CD4-positive, alpha-beta T cell treated with Interleukin-15 for 4 hours (primary cell): ENCODE measurements at places on chromosomes 1 and 21.

- DNase-seq: no peak
Observed at GRCh38 chr1:26794391-26794790, 6.6 kb downstream of the PIGV start.

DNA sequence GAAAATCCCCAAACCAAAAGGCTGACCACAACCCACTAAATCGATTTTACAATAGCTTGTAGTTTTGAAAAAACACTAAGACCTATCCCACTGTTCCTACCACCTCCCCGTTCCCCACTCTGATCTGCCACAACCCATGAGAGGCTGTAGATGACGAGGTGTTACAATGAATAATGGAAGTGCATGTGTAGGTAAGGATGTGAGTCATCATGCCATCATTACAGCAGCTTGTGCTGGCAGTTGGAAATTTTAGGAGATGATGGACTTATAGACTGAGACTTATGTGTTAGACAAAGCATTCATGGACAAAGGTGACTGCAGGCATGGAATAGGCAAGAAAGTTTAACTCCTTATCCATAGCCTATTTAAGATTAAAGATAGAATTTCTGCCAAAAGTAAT is 184.7 kb upstream of the CACYBP start:
- no peak for DNase-seq

DNA sequence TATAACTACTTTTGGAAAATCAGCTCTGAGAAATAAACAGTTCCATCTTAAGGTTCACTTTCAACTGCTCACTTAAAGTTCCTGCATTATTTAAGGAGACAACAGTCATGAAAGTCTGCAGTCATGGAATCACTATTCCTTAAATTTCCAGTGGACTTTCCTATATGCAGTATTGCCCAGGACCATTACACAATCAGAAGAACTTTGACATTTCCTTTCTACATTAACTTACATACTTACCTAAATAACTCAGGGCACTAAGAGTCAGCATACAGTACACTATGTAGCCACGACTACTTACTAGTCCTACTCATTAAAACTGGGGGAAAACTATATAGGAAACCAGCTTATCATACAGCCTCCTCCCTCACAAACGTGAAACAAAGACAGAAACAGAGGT is 220.1 kb downstream of the SLC45A1 start:
- no peak for DNase-seq

DNA sequence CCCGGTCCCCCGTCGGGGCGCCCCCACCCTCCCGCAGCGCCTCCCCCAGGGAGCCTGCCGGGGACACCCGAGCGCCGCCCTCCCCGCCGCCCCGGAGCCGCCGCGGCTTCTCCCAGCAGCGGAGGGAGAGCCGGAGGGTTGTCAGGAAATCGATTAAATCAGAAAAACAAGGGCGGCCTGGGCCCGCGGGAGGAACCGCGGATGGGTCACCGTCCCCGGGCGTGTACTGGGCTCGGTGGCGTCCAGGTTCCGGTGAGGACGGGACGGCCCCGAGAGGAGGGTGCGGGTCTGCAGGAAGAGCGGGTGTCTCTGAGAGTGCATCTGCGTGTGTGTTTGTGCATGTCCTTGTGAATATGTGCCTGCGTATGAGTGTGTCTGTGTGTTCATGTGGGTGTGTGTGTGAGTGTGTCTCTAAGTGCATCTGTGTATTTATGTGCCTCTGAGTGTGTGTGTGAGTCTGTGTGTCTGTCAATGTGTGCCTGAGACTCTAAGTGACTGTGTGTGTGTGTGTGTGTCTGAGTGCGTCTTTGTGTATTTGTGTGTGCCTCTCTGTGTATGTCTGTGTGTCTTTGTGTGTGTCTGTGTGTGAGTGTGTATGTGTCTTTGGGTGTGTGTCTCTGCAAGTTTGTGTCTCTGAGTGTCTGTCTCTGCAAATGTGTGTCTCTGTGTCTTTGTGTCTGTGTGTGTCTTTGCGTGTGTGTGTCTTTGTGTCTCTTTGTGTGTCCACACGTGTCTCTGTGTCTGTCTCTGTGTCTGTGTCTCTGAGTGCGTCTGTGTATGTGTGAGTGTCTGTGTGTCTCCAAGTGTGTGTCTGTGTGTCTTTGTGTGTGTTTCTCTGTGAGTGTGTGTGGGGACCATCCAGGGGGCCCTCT is 1.1 kb downstream of the SPSB1 start:
- DNase-seq: peak; percentile 21

- no peak for DNase-seq
Observed at GRCh38 chr21:38958323-38958705, 152.6 kb downstream of the ETS2 start.

DNA sequence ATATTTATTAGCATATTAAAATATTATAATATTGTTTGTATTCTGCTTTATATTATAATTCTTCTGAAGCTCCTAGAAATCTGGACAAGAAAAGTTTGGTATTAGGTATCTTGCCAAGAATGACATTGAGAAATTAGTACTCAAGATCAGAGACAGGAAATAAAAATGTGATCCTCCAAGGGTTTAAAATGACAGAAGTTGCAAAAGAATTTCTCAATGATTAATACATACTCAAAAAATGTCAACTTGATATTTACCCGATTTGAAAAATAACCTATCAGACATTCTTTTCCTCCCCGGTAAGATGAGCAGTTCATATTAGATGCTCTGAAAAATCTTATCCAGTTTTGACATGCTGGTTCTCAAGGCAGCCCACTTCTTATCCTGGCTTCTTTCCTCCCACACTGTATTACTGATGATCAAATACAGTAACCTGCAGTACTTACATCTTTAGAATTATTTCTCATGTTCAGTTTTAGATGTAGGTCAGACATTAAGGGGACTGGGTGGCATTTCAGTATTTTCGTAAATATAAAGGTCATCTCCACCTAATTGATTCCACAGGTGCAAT is 55.3 kb downstream of the CACHD1 start:
- DNase-seq: no peak

DNA sequence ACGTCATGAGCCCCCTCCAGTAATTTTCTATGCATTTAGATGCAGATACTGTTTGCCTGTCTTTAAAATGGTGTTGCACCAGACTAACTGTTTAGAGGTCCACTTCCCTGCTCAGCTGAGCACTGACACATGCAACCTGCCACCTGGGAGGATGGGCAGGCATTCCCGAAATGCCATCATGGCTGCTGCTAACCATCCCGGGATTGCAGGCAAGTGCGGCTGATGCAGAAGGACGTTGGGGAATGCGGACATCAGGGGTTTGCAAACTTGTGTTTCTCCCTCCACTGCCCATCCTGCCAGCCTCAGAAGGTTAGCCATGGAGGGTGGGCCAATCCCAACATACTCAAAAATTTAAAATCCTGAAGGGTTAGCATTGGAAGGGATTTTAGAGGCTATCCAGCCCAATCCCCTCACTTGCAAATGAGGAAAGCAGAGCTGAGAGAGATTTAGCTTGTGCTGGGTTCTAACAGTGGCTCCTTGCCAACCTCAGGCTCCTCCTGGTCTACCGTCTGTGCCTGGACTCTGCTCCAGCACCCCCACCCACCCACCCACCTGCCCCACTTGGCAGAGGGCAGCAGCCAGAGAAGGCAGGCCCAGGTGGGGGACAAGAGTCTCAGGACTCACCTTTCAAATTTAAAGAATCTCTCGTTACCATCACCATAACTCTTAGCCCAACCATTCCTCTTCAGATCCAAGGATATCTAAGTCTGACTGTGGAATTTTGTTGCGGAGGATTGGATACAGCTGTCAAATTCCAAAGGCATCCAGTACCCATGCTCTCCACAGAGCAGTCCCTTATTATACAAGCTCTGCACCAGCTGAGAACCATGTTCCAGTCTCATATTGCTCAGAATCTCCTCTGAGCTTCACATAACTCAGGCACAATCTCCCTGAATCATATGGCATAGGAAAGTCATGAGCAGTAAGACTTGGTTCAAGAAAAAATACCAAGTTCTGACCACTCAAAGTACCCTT is 34.2 kb downstream of the HIVEP3 start:
- no peak for DNase-seq

DNA sequence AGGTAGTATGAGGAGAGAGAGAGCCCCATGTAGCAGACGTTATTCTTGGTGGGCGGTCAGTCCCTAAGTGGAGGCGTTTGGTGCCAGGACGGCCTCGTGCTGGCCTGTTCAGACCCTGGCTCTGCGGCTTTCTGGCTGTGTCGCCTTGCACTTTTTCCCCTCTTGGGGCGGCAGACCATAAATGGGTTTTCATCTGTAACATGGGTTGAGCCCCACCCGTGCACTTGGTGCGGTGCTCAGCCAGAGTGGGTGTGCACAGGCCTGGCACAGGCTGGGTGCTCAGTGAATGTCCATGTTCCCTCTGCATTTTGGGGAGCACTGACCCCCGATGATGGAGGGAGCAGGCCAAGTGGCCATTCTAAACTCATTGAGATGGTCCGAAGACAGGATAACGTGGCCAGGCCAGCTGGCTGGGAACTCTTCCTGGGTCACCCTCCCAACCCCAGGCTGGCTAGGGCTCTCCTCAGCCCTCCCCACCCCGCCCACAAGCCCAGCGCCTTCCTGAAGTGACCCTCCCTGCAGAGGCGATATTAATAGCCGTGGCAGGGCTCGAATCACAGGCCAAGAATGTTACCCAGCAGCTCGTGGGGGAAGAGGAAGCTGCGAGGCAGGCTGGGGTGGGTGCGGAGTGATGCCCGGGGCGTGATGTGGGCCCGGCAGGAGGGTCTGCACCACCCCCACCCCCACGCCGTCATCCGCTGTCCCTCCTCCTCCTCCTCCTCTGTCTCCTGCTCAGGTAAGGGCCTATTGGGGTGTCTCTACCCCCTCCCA is 78.5 kb downstream of the ARHGEF10L start:
- DNase-seq: no peak

- DNase-seq: peak; percentile 78
Observed at GRCh38 chr1:65066766-65067490, 81.1 kb upstream of the AK4 start.

DNA sequence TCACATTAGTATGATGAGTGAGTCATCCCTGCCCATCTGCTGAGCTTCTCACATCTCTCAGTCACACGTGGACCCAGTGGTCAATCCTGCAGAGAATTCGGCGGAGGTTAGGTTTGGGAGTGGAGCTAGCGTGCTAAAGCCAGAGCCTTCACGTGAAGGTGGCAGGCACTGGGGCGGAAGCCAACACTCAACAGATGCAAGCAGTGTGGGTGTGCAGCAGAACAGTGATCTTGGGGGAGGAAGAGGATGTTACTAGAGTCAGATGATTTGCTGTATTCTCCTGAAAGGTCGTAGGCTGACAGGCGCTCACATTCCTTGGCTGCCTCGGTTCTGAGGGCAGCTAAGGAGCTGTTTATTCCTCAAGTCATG is 6.7 kb downstream of the C1orf115 start:
- no peak for DNase-seq

DNA sequence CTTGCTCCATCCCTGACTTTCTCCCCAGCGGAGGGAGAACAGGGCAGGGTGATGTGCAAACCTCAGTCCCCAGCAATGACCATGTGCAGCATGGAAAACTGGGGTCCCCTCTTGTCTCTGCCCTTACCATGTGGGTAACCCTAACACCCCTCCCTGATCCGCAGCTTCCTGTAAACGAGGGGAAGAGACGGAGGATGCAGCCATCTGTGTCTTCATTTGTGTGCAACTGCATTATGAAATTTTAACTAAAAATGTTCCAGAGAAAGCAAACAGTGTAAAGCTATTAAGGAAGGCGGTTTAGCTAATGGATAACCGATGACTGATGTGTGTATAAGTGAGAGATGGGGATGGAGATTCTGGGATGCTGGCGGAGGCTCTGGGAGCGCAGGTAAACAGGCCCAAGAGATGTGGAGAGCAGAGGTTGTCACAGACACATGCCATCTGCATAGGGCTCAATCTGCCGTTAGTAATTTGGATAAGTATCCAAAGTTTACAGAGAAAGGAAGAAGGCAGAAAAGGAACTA is 206.6 kb downstream of the DSCAM start:
- no peak for DNase-seq

DNA sequence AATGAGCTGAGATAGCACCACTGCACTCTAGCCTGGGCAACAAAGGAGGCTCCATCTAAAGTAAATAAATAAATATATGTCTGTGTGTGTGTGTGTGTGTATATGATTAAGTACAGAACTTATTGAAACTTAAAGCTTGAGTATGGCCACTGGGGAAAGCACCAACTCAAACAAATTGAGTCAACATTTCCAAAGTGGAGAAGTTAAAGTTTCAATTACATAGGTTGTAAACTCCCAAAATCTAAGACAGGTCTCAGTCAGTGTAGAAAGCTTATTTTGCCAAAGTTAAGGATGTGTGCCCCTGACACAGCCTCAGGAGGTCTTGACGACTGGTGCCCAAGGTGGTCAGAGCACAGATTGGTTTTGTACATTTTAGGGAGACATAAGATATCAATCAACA is 458.9 kb upstream of the RGS18 start:
- no peak for DNase-seq

DNA sequence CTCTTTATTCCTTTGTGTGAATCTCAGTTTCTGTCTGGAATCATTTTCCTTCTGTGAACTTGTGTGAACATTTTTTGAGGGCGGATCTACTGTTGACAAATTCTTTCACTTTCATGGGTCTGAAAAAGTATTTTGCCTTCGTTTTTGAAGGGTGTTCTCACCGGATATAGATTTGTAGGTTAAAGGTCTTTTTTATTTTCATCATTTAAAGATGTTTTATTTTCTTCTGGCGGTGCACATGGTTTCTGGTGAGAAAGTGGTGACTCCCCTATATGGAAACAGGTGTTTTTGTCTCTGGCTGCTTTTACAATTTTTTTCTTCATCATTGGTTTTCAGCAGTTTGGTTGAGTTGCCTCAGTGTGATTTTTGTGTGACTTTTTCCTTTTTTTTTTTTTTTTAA is 94.9 kb downstream of the DYRK1A start:
- peak; percentile 27 for DNase-seq

GRCh38 chr1:170711682-170712081 is 47.8 kb downstream of the PRRX1 start:
- DNase-seq: no peak

DNA sequence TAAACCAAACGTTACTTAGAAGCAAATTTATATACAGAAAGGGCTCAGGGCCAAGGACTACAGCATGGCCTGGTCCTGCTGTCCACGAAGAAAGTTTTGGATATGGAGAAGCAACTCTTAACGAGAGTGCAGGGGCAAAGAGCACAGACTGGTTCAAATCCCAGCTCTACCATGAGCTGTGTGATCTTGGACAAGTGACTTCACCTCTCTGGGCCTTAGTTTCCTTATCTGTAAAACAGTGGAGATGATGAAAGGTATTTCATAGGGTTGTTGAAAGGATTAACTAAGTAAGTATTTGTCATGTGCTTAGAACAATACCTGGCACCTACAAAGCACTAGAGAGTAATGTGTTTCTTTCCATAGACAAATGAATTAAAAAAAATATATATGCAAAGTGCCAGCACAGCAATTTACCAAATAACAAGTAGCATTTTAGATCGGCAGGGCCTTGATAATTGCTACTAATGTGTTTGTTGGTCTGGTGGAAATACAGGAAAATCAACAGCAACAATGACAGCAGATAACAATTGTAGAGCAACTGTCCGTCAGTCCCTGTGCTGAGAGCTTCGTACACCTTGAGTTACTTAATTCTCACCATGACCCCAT is 25.4 kb downstream of the TMCO4 start:
- DNase-seq: no peak
